T-helper 1 cell (primary cell): ENCODE measurements at places on chromosomes 11 and 22.

GRCh38 chr11:67270256-67271204, 4.3 kb downstream of the GRK2 start:
- no peak for DNase-seq

GRCh38 chr11:112570333-112570732, 309.7 kb upstream of the PLET1 start:
- DNase-seq: no peak

- no peak for DNase-seq
Observed at GRCh38 chr22:49469896-49470740, 357.6 kb downstream of the BRD1 start.

DNA sequence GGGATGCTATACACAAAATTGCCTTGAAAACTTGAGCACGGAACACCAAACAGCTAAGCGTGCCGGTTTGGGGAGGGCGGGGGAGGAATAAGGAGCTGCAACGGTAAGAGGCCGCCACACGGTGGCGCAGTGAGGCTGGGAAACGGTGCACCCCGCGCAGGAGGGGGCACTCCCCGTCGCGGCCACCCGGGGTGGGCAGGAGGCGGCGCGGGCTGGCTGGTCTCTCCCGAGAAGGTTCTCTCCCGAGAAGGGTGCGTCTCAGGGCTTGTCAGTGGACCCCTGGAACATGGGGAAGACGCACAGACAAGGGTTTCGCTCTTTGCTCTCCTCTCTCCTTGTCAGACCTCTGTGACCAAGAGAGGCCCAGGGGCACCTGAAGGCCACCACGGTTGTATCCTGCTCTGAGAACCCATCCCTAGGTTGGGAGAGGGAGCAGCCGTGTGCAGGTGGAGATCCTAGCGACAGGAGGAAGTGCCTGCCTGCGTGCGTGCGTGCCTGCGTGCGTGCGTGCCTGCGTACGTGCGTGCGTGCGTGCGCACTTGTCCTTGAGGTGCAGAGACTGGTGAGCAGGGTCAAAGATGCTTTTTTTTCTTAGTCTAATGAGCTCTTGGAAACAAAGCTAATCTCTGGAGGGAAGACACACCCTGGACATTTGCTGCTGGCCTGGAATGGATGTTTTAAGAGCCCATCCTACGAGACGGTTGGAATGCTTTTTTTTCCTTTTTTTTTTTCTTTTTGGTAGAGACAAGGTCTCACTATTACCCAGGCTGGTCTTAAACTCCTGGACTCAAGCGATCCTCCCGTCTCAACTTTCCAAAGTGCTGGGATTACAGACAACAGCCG, 18.1 kb upstream of the JAM3 start:
- DNase-seq: peak; percentile 56

DNA sequence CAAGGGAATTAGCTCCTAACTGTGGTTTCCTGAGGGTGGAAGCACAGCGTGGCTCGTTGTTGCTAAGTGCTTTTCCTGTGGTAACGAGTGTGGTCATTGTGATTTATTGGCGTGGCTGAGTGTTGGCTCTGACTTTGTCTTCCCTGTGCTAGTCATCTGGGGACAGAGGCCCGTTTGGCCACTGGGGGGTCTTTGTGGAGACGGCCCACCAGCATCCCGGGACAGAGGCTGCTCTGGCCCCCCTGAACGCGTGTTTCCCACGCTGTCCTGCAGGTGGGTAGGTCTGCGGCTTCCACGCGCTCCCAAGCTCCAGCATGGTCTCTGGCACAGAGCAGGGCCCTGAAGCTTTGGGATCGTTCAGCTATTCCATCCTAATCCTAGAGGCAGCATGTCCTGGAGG, 1040.0 kb downstream of the TBC1D22A start:
- DNase-seq: no peak

- peak; percentile 45 for DNase-seq
Observed at GRCh38 chr11:127843483-127844396, 743.6 kb downstream of the ETS1 start.

DNA sequence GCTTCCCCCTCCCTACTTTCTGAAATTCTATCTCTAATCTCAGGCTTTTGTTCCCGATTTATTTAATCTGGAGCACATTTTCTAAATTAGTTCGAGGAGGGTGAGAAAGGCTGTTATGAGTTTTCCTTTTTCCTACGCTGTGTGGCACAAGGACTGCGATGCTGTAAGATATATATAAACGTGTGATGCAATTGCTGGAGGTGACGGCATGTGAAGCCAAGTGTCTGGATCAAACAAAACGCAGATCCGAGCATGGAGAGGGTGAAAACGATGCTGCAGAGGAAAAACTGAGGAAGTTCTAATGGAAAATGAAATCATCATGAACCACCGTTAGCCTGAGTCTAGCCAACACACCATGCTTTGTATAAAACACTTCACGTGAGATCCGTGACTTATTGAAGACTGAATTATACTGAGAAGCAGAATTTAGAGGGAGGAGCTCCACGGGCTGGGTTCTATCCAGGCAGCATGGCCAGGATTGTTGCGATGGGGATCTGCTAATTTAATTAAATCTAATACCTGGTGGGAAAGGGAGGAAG, 4.4 kb downstream of the PKNOX2 start:
- no peak for DNase-seq

DNA sequence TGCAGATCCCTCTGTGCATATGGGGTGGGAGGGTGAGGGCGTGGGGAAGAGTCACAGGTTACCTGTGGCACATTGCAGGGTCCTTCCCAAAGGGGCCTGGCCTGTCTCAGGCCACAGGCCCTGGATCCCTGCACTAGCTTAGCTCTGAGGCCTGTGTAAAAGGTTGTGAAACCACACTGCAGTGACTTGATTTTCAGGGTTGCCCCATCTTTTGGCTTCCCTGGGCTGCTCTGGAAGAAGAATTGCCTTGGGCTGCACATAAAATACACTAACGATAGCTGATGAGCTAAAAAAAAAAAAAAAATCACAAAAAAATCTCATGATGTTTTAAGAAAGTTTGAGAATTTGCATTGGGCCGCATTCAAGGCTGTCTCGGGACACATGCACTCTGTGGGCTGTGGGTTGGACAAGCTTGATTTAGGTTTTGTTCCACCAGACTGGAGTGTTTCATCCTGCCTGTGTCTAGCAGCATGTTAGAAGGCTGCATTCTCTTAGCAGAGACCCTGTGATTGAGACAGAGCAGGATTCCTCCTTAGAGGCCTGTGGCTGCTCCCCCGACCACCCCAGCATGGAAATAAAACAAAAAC, 35.9 kb upstream of the TREH start:
- no peak for DNase-seq

DNA sequence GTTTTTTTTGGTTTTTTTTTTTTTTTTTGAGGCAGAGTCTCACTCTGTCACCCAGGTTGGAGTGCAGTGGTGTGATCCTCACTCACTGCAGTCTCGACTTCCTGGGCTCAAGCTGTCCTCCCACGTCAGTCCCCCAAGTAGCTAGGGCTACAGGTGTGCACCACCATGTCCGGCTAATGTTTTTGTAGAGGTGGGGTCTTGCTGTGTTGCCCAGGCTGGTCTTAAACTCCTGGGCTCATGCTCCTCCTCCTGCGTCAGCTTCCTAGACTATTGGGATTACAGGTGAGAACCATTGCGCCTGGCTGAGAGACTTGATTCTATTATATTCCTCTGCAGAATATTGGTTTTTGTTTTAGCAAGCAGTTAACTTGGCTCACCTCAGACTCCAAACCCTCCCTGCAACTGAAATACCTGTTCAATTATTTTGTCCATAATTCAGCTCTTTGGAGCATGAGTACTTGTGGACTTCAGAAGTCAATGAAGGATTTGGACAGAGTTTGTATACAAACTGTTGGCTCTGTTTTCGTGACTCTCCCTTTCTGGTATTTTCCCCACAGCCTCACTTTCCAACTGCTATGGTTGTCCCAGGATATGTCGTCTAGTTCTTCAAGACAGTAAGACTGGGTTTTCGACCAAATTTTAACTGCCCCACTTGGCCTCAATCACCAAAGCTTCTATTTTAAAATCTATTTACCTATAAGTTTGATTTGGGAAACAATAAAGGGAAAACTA, 69.1 kb upstream of the ADORA2A start:
- DNase-seq: no peak

DNA sequence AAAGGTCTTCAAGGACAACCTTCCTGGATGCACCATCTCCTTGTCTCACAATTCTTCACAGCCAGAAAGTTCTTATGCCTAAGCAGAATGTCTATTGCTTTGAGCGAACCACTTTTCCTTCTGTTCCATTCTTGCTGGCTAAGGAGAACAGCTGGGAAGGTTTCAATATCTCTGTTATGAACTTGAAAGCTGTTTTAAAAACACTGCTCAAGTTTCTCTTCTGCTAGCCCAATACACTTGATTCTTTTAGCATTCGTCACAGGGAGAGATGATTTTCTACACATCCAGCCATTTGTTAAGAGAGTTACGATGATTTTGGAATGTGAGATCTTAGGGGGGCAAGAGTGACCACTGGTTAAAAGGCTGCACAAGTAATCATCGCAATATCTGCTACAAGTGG, 249.3 kb downstream of the KIRREL3 start:
- no peak for DNase-seq

DNA sequence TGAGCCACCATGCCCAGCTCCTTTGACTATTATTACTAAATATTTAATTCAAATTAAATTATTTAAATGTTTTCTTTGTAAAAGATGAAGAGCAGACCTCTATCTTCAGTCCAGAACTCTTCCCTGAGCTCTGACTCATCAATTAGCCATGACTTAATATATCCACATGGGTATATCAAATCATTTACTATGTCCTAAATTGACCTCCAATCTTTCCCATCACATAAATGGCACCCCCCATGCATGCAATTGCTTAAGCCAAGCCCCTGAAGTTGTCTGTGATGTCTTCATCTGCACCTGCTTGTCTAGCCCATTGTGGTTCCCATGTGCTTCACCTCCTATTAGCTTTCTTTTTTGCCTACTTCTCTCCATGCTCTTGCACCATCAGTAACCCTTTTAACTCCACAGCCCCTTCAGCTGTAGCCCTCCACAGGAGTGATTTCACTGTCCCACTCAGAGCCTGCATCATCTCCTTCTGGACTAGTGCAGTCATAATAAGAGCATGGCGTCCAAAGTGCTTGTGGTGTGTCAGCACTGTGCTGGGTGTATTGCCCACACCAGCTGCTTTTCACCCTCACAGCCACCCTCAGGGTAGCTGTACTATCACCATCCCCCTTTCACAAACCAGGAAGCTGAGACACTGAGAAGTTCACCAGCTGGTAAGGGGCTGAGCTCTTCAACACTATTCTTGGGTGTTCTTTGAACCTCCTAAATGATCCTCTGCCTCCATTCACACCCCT, 11.8 kb upstream of the THY1 start:
- DNase-seq: no peak

DNA sequence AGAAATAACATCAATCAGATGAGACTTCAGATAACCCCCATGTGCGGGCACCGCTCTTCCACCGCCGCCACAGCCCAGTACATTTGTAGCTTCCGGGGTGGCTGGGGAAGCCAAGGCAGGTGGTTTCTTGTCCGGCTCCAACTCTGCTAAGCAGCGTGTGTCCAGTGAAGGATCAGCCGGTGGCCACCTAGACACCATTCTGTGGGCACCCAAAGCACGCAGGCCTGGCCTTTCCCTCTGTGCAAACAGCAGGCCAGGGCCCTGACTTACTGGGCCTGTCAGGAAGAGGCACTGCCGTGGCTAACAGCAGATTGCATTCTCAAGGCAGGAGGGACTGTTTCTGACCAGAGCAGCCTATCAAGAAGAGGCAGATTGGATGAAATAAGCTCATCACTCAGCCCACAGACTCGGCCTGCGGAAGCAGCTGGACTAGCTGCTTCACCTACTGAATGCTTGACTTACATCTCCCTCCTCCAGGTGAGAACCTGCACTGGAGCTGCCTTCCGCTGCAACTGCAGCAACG, 74.8 kb downstream of the ETS1 start:
- no peak for DNase-seq

DNA sequence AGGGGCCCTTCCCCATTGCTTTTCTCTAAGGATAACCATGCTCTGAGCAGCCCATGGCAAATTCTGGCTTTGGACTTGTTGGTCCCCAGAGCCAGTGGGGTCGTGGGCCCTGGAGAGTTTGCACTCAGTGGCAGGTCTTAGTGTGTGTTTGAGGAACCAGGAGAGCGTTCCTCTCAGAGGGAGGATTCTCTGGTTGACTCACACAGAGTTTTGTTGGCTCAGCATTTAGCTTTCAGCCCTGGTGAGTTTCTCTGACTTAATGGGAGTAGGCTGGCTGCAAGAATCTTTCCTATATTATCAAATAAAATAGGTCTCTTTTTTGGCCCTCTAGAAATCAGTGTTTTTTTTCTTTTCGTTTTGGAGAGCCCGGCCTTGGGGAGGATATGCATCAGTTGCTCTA, 20.9 kb downstream of the ST14 start:
- DNase-seq: no peak

DNA sequence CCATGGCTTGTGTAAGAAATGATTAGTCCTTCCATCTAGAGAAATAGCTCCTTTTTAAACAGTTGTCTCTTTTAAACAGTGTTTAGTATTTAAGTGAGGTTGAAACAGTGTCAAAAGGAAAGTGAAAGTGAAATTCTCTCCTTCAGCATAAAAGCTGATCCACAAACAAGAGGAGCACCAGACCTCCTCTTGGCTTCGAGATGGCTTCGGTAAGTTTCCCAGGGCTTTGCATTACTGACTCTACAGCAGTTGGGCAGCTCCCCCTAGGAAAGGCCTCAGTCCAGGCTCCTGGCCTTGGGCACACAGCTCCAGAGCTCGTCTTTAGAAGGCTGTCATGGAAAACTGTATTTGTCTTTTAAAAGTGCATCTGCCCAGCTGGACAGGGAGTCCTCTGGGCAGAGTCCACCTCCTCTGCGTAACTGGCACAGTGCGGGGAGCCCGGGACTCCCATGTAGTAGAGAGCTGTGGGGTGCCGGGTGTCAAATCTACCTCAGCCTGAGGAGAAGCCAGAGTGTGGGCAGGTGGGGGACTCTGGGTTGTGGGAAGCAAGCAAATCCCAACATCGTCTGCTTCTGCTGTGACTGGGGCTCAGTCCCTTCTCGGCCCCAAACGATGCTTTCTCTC, at the start of gene PLAAT4:
Gene PLAAT4, plus strand, starts transcription at position 140 of the 624 bp plus-strand sequence. Its CDS starts 61 bp downstream, at position 201.
- peak; percentile 71 for DNase-seq

- no peak for DNase-seq
Observed at GRCh38 chr11:115202900-115203552, 301.2 kb downstream of the CADM1 start.

GRCh38 chr11:100176456-100176855, 510.6 kb upstream of the ARHGAP42 start:
- DNase-seq: no peak
